Inflammatory macrophage (primary cell): ENCODE measurements at places on chromosomes 4 and X.

GRCh38 chrX:151723156-151723760, 7.4 kb downstream of the FATE1 start:
- DNase-seq = no peak

DNA sequence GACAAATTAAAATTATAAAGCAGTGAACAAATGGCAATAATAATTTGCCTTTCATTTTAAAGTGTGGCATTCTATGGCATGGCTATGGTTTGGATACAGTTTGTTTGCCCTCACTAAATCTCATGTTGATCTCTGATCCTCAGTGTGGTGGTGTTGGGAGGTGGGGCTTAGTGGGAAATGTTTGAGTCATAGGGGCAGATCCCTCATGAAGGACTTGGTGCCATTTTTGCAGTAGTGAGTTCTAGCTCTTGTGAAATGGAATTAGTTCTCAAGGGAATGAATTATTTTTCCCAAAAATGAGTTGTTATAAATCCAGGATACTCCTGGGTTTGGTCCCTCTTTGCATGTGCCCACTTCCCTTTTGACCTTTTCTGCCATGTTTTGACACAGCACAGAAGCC, 181.4 kb downstream of the AMELX start:
- no peak for DNase-seq

DNA sequence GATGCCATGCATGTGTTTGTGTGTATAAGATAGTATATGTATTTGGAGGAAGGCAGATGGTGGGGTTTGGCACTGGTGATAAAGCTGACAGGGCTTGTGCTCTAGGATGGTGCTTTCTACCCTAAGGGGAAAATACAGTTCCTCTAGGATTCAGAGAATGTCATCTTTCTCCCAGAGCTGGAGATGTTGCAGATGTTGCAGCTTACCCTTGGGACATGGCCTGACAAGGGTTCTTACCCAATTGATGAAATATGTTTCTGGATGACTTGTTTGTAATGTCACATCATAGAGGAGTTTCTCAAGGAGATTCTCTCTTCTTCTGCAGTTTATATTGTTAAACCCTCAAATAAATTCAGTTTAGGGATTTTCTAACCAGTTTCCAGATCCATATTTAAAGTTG, 52.5 kb upstream of the PITX2 start:
- DNase-seq = no peak

GRCh38 chrX:119429471-119429870, 30.3 kb downstream of the SLC25A43 start:
- no peak for DNase-seq
